SJSA1 (cell line): ENCODE measurements at places on chromosomes 13 and 19.

GRCh38 chr13:114296902-114297301 lies 15.5 kb downstream of the UPF3A start:
- no peak for DNase-seq

- no peak for DNase-seq
Observed at GRCh38 chr19:15324791-15325519, 7.4 kb downstream of the BRD4 start.

DNA sequence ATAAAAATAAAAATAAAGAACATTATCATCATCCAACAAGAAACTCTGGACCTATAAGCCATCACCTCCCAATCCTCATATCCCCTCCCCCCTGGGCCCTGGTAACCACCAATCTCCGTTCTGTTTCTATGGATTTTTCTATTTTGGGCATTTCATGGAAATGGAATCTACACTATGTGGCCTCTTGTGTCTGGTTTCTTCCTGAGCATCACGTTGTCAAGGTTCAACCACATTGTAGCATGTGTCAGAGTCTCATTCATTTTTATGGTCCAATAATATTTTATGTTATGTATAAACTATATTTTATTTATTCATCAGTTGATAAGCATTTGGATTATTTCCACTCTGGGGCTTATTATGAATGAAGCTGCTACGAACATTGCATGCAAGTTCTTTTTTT lies 26.9 kb downstream of the SULT2B1 start:
- no peak for DNase-seq

- no peak for DNase-seq
Observed at GRCh38 chr19:1999856-2000515, 15.5 kb downstream of the BTBD2 start.

GRCh38 chr13:31081316-31081715 lies 80.4 kb downstream of the HSPH1 start:
- no peak for DNase-seq
